HFFc6 (cell line): ENCODE measurements at places on chromosomes 4 and X.
A peak's percentile ranks its signal among the peaks of the same experiment; 100 is the strongest.

- peak; percentile 11 for DNase-seq
These were observed 88.5 kb downstream of the PHKA2 start for GRCh38 chrX:18895189-18895951.

DNA sequence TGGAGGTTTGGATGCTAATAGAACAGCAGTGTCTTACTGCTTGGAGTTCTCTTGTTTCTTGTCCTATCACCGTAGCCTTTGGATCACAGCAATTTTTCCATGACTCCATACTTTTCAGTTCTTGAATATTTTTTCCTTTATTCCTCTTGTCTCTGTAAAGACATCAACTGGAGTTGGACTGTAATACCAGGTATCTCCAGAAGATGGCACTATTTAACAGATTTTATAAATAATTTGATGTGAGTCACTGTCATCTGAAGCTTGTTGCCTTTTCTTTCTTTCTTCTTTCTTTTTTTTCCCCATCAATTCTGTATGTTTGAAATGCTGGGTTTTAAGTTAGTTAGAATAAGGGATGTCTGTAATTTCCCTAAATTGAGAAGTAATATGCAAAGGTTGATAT lies 24.1 kb downstream of the HPRT1 start:
- peak; percentile 55 for DNase-seq

- no peak for DNase-seq
These were observed 11.4 kb downstream of the MGST2 start for GRCh38 chr4:139676913-139677585.

DNA sequence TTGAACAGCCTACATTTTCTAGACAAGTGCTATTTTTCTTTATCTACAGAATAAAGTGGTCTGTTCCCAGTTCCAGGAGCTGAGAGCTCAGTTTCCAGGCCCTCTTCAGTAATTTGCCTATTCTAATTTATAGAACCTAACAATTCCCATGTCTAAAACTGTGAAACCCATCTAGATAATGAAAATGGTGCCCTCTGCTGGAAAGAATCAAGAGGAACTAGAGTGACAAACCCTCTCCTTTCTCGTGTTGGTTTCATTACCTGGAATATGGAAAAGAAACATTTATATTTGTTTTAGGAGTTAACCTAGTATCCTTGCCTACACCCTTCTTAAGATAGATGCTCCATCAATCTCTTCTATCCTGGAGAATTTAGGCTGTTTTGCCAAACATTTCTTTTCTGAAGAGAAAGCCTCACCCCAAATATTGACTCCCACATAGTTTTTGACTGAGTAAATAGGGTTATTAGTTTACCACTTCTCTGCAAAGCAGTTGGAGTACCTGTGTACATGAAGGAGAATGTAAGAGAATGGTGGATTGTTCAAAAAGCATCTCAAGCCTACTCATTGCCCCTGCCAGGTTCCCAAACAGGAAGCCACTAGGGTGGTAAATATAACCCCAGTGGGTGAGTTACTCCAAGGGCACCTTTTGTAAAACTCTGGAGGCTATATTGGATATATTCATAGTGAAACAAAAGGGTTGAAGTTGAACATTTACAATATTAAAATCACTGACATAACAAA lies 121.6 kb downstream of the RASL11B start:
- DNase-seq: peak; percentile 62

GRCh38 chrX:97672138-97672537 lies 788.4 kb downstream of the RPA4 start:
- no peak for DNase-seq

- no peak for DNase-seq
These were observed 283.2 kb upstream of the CPEB2 start for GRCh38 chr4:14719053-14719452.

- no peak for DNase-seq
These were observed 168.0 kb upstream of the DIPK2B start for GRCh38 chrX:45368705-45369104.
